ELR (cell line): ENCODE measurements at places on chromosomes 2 and 18.

- DNase-seq = peak; percentile 15
Measured at GRCh38 chr2:17857021-17857420, 21.4 kb upstream of the KCNS3 start.

GRCh38 chr2:235054919-235055318, 103.1 kb downstream of the SH3BP4 start:
- no peak for DNase-seq

DNA sequence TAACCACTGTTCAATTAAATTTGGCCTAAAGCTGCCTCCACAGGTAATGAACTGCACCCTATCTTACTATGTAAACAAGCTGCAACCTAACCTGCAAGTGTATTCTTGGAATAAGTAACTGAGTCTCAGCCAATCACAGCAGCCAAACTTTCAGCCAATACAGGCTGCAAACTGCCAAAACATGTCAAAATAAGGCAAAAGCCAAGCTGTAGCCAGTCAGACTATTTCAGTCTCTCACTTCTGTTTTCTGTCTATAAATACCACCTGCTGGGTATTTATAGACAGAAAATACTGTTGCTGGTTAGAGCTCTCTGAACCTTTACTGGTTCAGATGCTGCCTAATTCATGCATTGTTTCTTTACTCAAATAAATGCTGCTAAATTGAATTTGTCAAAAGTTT, 14.3 kb downstream of the C2orf76 start:
- DNase-seq = no peak

DNA sequence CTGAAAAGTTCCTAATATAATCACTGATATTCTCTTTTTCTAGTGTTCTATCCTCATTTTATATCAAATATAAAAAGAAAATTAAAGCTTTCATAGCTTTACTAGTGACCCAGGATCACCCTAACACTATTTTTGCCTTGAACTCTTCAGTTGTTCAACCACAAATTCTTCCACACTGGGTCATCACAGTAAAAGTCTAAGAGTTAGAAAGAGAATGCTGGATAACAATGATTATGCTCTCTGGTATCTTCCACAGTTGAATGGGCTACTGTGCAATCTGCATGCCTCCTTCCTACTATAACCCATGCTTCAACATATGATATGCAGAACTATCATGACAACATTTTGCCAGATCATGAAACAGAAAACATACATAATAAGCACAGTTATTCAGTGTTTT, 32.3 kb downstream of the CHN1 start:
- peak; percentile 85 for DNase-seq

GRCh38 chr18:13280070-13280795, 61.7 kb downstream of the LDLRAD4 start:
- no peak for DNase-seq

- DNase-seq = no peak
Measured at GRCh38 chr18:47799376-47799775, 131.1 kb downstream of the SMAD2 start.

- DNase-seq = no peak
Measured at GRCh38 chr18:50665519-50665918, 105.6 kb downstream of the MAPK4 start.

DNA sequence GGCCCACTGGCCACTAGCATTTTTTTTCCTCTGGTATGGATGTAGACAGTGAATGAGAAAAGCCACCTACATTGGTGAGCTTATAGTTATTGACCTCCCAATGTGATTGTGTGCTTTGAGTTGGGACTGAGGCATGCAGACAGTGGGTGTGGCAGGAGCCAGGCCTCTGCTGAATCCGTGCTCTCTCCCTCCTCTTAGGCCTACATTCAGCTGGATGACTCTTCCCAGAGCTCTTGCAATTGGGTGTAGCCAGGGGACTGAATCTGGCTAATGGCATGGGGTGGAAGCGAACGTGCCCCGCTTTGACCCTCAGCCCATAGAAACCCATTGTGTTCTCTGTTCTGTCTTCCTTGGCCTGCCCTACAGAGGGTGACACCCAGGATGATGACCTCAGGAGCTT, 698.3 kb upstream of the HS6ST1 start:
- no peak for DNase-seq

DNA sequence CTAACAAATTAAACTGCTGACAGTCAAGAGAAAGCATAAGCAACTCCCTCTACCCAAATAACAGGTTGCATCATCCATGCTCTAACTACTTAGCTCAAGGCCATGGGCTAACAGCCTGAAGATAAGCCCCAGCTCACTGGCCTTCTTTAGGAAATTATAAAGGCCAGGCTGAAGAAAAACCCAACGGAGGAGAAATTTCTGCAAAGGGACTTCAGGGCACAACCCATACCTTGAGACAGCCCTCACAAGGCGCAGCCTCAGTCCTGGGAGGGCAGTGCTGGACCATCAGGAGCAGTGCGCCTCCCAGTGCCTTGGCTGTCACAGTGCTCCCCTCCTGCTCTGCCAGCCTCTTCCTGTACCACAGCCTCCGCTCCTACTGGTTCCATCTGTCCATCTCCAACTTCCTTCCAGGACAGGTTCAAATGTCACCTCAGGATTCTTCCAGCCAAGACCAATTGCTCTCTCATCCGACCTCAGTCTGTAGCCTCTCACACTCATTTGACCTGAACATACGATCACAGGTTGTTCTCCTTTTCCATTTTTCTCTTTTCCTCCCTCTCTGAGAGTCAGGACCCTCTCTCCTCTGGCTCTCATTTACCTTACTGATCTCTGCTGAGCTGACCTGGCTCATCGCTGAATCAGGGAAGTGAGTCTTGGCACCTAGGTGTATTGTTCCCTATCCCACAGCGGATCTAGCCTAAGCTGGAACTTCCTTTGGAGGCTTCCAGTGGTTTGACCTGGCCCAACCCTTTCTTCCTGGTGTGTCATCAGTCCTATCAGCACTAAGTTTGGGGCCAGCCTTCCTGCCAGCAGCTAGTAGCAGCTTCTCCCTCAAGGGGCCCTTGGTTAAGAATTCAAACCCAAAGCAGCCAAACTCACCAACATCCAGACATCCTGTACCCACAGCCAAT, 1.9 kb downstream of the MCFD2 start:
- peak; percentile 89 for DNase-seq

DNA sequence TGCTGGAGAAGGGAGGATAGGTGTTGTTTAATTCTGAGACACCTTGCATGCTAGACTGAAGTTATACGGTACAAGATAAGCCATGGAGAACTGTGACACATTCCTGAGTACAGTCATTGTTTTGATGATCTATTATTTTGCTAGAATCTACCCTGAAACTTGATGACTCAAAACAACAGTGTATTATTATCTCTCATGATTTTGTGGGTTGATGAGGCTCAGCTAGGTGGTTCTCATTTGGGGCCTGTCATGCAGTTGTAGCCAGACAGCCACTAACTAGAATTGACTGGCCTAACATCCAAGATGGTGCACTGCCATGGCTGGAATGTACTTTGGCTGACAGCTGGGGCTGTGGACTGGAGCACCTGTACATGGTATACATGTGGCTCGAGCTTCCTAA, 5.4 kb upstream of the IL1R1 start:
- peak; percentile 34 for DNase-seq

DNA sequence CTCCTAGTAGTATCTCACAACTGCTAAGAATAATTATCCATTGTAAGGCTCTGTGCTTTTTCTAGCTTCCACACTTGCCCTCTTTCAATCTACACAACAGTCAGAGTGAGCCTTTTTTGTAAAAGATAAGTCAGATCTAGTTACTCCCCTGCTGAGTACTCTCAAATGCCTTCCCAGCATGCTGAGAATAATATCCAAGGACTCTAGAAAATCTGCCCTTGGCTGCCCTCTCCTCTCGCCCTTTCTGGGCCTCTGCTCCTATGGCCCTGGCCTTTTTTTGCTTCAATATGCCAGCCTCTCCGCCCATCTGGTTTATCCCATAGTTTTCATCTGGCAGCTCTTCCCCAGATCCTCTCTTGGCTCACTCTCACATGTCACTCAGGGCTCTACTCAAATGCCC, 455.9 kb upstream of the UBE2E3 start:
- DNase-seq = peak; percentile 41

- no peak for DNase-seq
Measured at GRCh38 chr2:150520033-150520432, 32.6 kb upstream of the RND3 start.

GRCh38 chr2:80070587-80070986, 234.0 kb downstream of the LRRTM1 start:
- no peak for DNase-seq

DNA sequence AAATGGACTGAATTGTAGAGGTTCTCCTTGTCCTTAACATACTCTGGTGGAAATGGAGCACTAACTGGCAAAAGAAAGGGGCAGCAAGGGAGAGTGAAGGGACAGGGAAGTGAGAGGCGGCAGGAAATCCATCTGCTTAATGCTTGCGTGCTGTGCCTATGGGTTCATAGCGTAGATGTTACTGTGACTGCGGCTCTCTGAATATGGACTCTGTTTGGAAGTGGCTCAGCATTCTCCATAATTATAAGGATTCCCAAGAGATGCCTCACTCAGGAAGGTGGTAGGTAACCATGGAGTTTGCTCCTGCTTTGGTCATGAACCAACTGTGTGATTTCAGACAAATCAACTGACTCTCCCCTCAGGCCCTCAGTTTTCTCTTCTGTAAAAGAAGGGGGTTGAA, 50.0 kb downstream of the MYO3B start:
- DNase-seq = no peak

GRCh38 chr2:166891727-166892126, 3.4 kb downstream of the XIRP2 start:
- DNase-seq = no peak

- peak; percentile 12 for DNase-seq
Measured at GRCh38 chr2:182018218-182018617, 32.6 kb downstream of the PPP1R1C start.

DNA sequence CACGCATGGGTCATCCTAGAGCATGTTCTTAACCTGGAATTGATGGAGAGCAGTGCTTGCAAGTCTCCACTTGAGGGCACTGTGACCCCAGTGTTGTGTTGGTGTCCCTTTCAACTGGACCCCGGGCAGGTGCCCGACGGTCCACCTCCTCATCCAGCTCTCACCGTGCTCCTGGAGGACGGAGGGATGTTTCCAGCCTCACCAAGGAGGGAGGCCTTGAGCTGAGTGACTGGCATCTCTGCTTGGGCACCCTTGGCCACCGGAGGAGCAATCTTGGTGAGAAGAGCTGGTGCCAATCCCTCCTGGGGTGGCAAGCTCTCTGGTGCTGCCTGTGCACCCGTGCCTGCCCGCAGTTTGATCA, 45.4 kb upstream of the ASB18 start:
- peak; percentile 39 for DNase-seq

DNA sequence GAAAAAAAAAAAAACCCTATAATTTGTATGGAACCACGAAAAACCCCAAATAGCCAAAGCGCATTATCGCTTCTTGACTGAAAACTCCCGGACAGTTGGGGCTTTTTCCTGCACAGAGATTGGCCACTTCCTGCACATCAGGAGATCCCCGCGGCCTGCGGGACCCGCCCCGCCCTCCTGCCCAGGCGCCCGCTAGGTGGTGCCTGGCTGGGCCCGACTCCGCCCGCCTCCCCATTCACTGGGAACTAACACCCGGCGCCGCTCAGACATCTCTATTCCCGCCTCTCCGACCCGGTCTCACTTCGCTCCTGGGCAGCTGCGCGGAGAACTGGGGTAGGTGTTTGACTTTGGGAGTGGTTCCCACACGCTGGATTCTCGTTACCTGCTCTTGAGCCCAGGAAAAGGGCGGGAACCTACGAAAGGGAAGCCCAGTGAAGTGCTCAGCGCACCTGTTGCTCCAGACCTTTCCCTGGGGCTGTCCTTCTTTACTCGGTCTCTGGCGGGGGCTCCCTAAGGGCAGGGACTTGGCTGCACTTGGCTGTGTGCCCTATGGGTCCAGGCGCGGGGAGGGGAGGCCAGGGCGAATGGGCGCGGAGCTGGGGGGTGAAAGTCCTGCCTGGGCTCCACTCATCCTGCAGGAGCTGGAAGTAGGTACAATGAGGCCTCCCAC, at the start of gene HMSD:
Gene HMSD, plus strand, starts transcription at position 234 of the 670 bp plus-strand sequence. CDS start 4,155 bp downstream, outside the sequence.
- peak; percentile 72 for DNase-seq

DNA sequence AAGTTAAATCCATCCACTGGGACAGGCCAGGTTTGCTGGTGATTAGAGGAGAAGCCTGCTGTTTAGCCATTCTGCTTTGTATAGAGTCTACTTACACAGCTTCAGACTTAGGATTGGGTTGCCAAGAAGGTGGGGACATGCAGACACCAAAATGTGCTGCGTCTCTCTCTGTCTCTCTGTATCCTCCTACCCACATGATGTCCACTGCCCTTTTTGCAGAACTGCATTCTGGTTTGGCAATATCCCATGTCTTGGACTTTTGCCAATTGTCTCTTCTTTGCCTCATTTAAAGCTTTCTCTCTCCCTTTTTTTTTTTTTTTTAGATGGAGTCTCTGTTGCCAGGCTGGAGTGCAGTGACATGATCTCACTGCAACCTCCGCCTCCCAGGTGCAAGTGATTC, 261.1 kb upstream of the FN1 start:
- no peak for DNase-seq

GRCh38 chr2:40095000-40095399, 315.9 kb upstream of the THUMPD2 start:
- DNase-seq = peak; percentile 72

GRCh38 chr2:60628026-60628425, 74.6 kb upstream of the BCL11A start:
- no peak for DNase-seq

DNA sequence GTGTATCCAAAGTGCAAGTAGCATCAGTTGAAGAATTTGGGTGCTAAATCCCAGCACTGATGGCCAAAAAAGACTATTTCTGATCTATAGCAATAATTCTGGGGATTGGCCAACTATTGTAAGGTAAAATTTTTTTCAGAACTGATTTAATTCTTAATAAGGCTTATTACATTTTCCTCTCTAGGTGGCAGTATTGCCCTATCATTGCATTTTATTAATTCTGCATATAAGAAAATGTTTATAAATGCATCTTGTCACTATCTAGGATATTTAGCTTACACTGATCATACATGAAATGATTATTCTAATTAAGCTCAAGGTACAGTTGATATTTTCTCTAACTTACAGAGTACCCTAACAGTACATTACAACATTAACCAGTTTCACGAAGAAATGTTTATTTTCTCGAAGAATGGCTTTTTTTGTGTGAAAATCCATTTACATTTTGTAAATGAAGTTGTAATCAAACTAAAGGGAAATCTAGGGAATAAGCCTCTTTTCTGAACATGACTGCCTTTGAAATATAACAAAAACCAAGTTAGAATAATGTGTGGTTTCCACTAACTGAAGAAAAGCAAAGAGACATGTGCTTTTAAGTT, 11.0 kb downstream of the TTN start:
- DNase-seq = peak; percentile 66

DNA sequence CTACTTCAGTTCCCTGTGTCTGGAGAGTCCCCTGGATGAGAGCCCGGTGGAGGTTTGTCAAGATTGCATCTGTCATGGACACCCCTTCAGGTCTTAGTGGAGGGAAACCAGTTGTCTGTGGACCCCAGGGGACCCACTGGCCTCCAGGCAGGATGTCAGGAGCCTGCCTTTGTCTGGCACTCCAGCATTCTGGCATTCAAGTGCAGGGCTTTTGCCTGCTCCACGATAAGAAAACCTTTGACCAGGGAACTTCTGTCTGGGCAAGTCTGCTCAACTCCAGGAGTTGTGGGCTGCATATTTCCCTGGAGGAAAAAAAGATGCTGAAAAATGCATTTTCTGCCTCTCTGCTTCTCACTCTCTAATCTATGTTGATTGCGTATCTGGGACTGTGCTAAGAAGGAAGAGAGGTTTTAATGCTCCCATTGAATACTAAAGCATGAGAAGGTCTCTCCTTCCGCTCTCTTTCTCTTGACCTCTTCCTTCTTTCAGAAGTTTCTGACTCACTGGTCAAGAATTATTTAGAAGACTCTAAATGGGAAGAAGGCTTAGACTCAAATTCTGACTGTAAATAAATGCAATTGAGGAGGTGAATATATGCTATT, 104.5 kb downstream of the MMADHC start:
- peak; percentile 55 for DNase-seq
